ENCODE measurements at places on chromosomes 2 and 18.

- no peak for DNase-seq
These were observed 79.3 kb downstream of the CEP192 start for GRCh38 chr18:13070460-13070859.

- no peak for DNase-seq
These were observed 277.0 kb upstream of the ZEB2 start for GRCh38 chr2:144796936-144797335.

DNA sequence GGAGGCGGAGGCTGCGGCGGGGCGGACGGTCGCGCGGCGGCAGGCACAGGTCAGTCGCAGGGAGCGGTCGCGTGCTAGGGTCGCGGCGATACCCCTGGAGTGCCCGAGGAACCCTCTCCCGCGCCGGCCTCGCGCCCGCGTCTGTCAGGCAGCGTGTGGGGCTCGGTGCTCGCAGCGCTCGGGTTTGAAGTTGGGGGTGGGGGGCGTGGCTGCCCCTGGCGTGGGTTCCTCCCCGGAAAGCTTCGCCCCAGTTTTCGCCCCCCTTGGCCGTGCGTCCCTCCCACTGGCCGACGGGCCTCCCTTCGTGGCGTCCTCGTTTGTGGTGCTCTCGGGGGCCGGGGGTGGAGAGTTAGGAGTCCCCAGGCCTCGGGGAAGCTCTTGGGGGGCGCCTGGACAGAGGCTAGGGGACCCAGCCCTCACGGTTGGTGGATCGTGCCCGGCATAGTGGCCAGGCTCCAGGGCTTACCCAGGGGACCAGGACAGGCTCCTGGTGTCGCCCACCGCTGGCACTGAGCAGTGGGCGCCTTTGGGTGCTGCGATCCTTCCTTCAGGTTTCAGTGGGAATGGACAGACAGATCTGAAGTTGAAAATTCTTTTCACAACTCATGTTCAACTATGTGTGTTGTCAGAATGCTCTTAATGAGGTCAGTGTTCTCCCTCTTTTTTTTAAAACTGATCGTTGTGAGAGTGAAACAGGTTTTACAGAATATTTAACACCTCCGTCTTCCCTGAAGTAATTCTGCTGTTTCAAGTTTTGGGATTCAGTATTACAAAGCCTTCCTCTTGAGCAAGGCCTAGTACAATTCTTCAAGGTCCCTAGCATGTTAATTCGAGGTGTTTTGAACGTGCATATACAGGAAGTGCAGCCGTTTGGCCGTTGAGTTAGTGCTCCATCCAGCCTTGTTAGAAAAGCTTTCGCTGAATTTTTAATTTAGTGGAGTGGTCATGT is 604 bp downstream of the RALBP1 start:
- peak; percentile 28 for DNase-seq

DNA sequence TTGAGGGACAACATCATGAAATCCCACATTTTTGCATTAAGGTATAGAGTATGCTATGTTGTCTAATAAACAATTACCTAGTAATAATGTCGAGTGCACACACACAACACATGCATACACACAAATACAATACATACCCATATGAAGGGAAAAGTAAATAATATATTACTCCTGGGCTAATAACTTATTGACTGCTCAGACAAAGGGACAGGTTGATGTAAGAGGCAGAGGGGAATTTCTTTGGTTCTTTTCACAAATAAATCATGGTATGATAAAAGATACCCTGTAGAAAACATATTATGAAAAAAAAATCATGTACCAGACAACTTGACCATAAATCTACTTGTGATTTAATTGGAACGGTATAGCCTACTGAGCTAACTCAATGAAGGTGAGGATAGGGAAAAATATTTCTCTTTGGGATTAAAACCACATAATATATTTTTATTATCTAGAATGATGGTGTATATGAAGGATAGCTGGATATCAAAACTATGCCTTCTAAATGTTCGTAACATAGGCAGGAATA is 398.7 kb upstream of the LRRTM4 start:
- DNase-seq: no peak

DNA sequence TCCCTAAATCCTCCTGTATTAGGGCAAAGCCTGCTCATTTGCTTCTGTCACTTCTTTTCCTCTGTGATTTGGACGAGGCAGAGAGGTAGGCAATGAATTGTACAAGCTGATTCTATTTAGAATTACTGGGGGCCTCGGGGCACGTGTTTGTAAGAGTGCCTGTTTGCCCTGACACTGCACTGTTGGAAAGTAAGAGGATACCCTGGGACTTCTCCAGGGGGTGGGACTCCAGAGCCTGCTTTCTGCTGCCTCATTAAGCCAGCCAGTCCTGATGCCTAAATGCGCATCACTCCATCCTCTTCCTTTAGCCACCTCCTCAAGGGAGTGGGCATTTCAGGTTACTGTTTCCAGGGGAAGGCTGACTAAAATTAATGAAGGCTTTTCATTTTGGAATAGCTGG is 134.3 kb downstream of the TDRD15 start:
- DNase-seq: no peak

GRCh38 chr2:19802086-19802841 is 99.5 kb downstream of the TTC32 start:
- DNase-seq: no peak

GRCh38 chr2:43482961-43483360 is 112.9 kb downstream of the THADA start:
- no peak for DNase-seq

DNA sequence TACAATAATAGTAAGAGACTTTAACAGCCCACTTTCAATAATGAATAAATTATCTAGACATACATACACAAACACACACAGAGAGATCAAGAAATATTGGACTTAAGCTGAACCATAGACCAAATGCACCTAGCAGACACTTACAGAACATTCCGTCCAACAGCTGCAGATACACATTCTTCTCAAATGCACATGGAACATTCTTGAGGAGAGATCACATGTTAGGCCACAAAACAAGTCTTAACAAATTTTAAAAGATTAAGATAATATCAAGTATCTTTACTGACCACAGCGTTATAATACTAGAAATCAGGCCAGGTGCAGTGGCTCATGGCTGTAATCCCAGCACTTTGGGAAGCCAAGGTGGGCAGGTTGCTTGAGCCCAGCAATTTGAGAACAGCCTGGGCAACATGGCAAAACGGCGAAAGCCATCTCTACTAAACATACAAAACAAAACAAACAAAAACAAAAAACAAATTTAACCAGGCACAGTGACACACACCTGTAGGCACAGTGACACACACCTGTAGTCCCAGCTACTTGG is 7.4 kb downstream of the CERKL start:
- no peak for DNase-seq

GRCh38 chr2:172177581-172177980 is 74.9 kb upstream of the DLX2 start:
- no peak for DNase-seq

GRCh38 chr2:30714811-30715709 is 92.2 kb downstream of the CAPN13 start:
- no peak for DNase-seq

DNA sequence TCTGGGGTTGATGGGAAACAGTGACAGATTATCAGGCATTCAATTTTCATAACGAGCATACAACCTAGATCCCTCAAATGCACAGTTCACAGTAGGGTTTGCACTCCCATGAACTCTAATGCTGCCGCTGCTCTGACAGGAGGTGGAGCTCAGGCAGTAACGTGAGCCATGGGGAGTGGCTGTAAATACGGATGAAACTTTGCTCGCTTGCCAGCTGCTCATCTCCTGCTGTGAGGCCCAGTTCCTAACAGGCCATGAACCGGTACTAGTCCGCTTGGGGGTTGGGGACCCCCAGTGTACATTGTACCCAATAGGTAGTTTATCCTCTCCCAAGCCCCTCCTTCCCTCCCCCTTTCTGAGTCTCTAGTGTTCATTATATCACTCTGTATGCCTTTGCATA is 94.6 kb downstream of the PTH2R start:
- DNase-seq: no peak

GRCh38 chr18:39635966-39636365 is 2070.4 kb upstream of the CELF4 start:
- no peak for DNase-seq

GRCh38 chr18:35002120-35002519 is 39.1 kb upstream of the MAPRE2 start:
- DNase-seq: no peak

DNA sequence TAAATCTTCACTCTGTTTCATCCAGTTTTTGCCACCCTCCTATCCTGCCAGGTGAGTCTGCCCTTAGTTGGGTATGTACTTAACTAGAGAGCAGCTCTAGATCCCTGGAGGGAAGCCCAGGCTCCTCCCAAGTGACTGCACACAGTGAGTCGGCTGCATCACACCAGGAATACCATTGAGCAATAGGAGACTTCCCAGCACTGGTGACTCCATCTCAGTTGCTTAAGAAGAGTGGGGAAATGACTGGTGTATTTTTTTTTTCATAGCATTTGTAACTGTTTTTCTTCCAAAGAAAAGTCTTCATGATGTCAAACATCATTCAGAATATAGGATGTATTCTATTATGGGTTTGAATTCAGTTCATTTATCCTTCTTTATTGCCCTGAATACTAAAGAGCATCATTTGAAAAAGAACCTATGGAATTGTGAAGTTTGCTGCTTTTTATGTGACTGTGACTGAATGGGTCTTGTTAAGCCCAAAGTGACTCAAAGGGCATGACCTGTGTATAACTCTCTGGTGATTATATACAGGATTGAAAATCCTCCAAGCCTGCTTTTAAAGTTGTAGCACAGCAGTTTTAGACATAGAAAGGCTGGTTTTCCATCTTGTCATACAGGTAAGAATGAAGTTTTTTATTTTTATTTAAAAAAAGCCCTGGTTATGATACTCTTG is 84.3 kb downstream of the MAP3K20 start:
- DNase-seq: no peak

DNA sequence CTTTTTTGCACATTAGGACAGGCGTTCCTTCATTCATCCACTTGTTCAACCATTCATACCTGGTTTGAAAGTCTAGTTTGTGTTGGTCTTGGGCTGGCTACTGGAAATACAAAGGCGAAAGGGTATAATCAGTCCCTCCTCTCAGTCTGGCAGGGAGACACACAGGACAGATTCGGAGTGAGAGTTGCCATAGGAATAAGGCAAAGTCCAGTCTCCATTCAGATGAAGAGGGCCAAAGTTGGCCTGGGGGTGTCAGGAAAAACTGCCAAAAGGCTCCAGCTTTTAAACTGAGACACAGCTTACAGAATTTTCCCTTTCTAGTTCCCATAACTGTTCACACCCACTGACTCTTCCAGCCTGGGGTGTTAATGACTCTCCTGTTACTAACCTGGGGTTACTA is 96.3 kb upstream of the AQP4 start:
- DNase-seq: no peak

DNA sequence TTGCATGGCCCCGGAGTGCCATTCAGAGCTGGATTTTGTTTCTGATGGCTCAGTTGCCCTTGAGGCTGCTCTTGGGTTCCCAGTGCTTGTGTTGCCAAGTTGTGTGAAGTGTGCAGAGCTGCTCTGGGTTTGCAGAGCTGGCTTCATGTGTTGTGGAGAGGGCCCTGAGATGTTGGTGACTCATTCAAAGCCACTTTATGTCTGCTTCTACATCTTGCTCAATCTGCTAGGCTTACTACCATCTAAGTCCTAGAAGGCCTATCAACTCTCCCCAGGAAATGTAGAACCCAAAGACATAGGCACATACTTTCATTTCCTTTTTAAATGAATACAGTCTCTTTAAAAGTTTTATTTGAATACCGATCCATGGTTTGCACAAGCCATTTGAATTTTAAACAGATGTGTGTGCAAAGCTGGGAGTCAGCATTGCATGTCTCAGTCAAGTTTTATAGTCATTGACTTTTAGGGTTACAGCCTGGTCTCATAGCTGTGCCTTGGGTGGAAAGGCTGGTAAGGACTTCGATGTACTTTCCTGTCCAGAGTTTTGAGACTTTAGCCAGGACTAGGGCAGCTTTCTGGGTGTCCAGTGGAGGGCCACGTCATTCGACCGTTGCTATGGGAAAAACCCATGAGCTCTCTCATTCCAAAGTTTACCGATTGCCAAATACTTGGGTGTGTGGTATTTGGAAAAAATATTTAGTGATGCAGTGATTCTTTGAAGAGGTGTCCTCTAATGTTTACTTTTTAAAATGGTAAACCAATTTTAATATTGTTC is 105.0 kb downstream of the LTBP1 start:
- DNase-seq: no peak

DNA sequence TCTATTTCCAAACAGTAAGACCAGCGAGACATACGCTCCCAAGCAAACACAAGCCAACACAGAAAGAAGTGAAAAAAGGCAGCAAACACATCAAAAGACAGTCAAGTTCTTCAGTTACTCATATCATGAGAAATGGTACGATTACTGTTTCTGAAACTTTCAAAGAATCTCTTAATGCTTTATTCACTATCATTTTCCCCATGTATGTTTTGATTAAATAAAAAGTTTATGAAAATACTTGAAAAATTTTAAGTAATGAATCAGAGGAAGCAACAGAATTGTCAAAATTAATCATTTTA is 114.9 kb downstream of the HDAC4 start:
- DNase-seq: no peak

DNA sequence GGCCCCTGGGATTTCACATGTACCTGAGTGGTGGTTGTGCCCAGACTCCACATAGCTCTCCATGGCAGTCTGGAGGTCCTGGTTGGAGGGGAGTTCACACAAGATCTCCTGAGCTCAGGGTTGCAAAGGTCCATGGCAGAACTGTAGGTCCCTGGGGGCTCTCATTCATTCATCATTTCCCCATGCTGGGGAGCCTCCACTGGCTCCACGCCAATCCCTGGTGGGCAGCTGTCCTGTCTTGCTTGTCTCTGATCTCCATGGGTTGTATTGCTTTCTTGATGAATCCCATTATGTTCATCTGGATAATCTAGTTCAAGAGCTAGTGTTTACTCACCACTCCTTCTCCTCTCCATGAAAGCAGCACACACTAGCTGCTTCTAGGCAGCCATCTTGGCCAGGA is 42.4 kb downstream of the ZSWIM2 start:
- no peak for DNase-seq

GRCh38 chr2:25421820-25422411 is 80.2 kb upstream of the DNMT3A start:
- DNase-seq: no peak

DNA sequence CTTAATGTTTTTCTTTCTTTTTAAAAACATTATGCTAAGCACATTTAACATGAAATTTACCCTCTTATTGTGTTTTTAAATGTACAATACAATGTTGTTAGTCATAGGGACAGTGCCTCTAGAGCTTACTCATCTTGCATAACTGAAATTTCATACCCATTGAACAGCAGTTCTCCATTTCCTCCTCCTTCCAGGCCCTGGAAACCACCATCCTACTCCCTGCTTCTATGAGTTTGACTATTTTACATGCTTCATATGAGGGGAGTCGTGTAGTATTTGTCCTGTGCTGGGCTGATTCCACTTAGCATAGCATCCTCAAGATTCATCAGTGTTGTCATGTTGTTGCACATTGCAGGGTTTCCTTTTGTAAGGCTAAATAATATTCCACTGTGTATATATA is 92.6 kb downstream of the SPATS2L start:
- no peak for DNase-seq

DNA sequence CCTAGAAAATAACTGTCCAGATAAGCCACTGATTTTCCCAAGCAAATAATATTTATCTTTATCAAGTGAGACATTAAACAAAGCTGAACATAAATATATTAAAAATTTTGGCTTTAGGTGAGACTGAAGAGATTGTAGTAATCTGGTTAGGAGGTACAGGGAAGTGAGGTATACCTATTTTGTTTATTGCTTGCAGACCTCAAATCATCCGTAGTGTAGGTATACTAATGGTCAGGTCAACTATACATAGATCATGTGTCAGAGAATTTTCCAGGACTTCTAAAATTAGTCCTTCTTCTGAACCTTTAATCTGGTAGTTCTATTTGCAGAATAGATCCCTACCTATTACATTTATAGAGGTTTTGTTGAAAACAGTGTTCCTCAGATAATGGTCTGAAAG is 41.5 kb downstream of the SP140 start:
- no peak for DNase-seq

GRCh38 chr2:229955663-229956062 is 33.4 kb downstream of the FBXO36 start:
- DNase-seq: no peak
